ENCODE measurements at places on chromosomes 1 and 21.

- DNase-seq: no peak
Measured at GRCh38 chr1:230793463-230793745, 46.2 kb downstream of the CAPN9 start.

DNA sequence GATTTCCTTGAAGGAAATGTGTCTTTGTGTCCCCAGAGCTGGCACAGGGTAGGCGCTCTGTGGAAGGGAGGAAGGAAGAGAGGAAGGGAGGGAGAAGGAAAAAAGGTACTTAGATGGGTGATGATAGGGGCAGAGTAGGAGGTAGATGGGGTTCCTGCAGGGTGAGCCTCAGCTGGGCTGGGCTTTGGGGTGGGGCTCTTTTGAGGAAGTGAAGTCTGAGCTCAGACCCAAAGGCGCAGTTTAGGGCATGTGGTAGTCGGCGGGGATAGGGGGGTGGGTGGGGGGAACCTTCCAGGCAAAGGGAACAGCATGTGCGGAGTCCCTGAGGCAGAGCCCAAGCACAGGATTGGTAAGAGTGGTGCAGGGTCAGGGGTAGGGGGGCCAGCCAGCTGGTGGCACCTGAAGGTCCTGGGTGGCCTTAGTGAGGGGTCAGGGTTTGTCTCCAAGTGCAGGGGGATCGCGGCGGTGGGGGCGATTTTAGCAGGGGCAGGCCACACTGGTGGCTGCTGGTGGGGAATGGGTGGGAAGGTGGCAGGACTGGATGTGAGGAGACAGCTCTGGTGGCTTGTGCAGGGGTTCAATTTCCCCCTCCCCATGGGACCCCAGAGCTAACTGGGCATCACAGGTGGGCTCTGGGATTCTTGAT lies 8.4 kb upstream of the HTR6 start:
- no peak for DNase-seq

- no peak for DNase-seq
Measured at GRCh38 chr21:39854572-39854971, 12.7 kb upstream of the PCP4 start.

DNA sequence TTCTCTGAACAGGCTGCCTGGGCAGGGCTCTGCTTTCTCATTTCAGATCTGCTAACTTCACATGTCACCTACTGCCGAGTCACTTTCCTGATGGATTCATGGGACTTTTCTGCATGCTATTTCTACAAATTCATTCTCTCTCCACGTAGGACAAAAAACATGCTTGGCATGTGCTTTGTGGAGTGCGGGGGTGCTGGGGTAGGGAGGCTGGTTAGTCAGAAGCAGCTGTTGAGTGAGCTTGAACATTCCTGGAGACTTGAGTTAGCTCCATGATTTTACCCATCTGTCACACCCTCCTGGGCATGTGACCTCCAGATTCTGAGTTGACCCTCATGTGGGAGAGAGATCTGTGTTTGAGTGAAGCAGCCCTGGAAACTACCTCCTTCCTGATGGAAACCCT lies 71.4 kb downstream of the UCK2 start:
- peak; percentile 35 for DNase-seq

DNA sequence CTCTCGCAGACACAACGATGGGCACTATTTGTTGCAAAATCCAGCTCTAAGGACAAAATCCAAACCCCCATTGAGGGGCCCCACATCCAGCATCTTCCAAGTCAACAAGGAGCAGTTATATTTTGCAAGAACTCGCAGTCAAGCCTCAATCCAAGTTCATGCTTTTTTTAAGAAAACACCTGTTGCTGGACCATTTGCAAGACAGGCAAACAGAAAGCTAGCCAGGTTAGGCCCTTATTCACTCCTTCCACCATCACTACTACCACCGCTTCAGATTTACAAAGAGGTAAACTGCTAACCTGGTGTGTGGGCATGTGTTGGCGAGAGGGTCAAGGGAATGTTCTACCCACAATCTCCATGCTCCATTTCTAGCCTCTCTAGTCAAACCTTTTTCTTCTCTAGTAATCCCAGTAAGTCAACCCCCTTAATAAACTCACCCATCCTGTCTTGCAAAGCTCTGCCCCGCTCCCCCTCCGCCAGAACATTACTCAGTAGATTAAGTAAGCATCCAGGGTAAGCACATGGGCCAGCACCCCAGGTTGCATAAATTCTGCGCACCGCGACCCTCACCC lies 703 bp downstream of the ERI3 start:
- no peak for DNase-seq

GRCh38 chr1:210232511-210233215 lies at the start of gene SERTAD4:
Gene SERTAD4, plus strand, starts transcription at chr1:210232796. Its CDS starts 5,165 bp downstream, at chr1:210237961.
- DNase-seq: peak; percentile 78

DNA sequence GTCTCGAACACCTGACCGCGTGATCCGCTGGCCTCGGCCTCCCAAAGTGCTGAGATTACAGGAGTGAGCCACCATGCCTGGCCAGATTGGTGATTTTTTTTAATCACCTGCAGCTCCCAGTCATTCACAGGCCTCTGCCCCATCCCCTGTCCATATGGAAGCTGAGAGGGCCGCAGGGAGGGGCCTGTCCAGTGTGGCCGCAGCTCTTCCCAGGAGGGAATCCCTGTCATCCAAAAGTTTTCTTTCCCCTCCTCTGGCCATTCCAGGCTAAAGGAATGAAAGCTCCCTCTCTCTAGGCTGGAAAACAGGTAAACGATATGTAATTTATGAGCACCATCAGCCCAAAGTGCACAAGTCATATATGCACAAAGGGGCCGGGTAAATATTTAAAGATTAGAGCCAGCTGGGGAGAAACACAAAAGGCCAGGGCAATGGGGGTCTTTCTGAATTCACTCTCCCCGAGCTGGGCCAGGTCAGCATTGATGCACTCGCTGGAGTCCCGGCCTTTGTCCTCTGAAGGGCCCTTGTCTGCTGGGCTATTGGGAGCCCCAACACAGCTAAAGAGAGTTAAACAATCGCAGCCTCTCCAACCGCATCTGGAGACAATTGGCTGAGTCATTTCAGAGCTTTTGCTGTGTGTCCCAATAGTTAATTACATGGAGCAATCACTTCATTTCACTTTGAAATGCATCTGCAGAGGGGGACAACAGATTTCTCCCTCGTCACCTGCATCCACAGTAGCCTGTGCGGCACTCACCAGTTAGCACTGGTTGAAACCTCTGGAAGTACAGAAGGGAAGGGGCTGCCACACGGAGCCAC lies 3.8 kb upstream of the HES3 start:
- peak; percentile 72 for DNase-seq

- DNase-seq: peak; percentile 14
Measured at GRCh38 chr1:29679828-29680558, 443.7 kb downstream of the PTPRU start.

GRCh38 chr1:170661646-170662411 lies 2.1 kb upstream of the PRRX1 start:
- peak; percentile 80 for DNase-seq
